ENCODE measurements at places on chromosomes 6 and 20.

DNA sequence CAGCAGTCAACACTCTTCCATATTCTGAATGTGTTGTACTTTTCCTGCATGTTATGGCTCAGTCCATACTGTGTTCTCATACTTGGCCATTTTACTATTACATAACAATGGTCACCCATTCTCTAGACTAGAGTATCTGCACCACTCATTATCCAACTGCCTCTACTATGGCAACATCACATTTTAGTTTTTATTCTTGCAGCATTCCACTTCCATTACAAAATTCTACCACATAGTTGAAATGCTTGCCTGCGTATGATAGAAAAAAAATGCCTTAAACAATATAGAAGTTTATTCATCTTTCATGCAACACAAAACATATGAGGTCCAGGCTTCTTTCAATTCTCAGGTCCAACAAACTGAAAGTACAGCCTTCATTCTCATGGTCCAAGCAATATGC lies 128.0 kb downstream of the TENT5A start:
- no peak for DNase-seq

GRCh38 chr6:134822920-134823709 lies 126.8 kb downstream of the ALDH8A1 start:
- DNase-seq, result no peak

- no peak for DNase-seq
Measured at GRCh38 chr6:34242252-34243130, 5.8 kb downstream of the HMGA1 start.

DNA sequence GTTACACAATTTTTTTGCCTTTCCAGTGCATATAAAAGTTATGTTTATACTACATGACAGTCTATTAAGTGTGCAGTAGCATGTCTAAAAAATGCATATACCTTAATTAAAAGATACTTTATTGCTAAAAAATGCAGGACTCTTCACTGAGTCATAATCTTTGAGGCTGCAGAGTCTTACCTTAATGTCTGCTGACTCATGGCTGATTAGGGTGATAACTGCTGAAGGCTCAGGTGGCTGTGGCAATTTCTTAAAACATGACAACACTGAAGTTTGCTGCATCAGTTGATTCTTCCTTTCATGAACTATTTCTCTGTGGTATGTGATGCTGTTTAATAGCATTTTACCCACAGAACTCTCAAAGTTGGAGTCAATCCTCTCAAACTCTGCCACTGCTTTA lies 19.1 kb downstream of the ZSCAN23 start:
- DNase-seq, result no peak

Data from stimulated activated CD8-positive, alpha-beta memory T cell treated with anti-CD3 and anti-CD28 coated beads, Interleukin-7, amount 100 ng/mL, for 4 hours (primary cell).